ENCODE measurements at places on chromosomes 7 and 10.
A peak's percentile ranks its signal among the peaks of the same experiment; 100 is the strongest.

DNA sequence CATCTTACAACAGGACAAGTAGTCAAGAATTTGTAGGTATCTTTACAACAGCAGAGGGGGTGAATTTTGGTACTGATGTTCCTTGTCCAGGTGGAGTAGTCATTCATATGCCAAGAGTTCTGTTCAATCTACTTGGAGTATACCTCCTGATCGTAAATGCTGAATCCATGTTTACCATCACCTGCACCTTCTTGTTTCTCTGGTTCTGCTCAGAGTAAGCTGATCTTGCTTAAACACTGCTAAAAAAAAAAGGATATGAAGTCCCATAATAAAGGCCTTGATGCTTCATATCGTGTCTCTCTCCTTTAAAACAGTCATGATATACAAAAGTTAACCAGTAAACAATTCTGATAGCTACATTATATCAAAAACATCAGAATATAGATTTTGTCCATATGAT is 45.3 kb upstream of the FOXP2 start:
- DNase-seq: no peak

DNA sequence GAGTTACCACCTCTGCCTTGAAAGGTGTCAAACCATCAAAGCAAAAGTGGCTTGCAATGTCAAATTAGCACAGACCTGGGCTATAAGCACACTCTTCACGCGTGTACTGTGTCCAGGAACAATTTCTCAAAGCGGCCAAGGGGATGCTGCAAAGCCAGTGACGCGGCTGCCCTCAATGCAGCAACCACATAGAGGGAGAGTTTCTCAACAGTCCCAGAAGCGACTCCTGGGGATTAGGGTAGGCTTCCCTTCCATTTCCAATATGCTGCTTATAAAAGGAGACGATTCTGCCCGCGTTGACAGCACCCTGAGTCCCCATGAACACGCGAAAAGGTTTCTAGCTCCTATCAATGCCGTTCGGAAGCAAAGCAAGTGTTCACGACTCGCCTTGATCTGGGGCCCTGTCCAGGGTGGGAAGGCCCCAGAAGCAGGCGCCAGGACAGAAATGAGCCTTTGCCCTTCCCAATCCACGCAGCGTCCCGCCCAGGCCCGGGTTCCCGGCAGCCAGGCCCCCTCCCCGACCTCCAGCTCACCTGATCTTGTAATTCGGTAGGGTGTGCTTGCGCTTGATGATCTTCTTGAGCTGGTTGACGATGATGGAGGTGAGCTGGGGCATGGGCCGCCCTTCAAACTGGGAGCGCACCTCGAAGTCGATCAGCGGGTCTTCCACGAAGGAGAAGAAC is 1.3 kb downstream of the PDZD8 start:
- no peak for DNase-seq

GRCh38 chr10:27743877-27744801 is 1.5 kb downstream of the MKX start:
- no peak for DNase-seq

- no peak for DNase-seq
Observed at GRCh38 chr7:108404509-108405420, 51.5 kb downstream of the NRCAM start.

DNA sequence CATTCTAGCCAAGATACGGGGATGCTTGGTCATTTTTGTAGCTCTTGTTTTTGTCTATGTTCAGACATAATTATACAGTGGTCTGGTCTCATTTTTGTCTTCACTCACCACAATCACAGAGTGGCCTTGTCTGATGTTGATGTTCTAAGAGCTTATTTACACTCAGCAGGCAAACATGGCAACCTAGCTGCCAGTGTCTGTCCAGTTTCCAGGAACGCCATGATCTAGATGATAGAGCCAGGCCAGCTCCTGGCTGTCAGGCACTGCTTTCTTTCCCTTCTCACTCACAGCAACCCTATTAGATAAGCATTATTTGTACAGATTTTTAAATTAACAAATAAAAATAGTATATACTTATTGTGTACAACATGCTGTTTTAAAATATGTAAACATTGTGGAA is 98.6 kb upstream of the PHF14 start:
- DNase-seq: no peak

- DNase-seq: no peak
Observed at GRCh38 chr7:157299613-157300368, 37.0 kb upstream of the DNAJB6 start.

DNA sequence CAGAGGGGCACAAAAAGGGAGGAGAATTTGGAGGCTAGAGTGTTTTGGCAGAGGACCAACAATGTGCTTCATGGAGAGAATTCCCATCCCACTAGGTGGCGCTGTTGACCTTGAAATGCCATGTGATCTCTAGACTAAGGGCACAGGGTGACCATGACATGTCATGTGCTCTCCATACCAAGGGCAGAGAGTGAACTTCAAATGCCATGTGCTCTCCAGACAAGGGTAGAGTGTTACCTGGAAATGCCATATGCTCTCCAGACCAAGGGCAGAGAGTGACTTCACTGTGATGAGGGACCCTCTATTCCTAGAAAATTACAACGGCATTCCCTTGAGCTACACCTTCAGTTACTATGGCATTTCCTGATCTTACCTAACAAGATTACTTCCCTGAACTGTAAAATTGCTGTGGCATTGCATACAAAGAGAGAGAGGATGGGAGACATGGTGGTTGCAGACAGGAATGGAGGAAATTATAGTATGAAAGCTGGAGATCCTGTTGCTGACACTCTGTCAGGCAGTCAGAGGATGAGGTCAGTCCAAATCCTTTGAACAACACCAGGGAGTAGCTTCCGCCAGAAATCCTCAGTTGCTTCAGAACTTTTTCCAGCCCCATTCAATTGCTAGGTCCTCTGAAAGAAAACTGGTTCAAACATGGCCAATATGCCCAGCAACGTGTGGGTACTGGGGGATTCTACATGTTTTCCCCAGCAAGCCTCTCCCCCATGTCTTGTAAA is 60.9 kb upstream of the ACSM6 start:
- DNase-seq: peak; percentile 25

- DNase-seq: no peak
Observed at GRCh38 chr10:4246881-4247358, 461.9 kb upstream of the KLF6 start.

- no peak for DNase-seq
Observed at GRCh38 chr10:50210876-50211275, 40.4 kb downstream of the ASAH2 start.

Measured in stimulated activated CD8-positive, alpha-beta memory T cell treated with anti-CD3 and anti-CD28 coated beads, Interleukin-4, amount 100 ng/mL, for 4 hours (primary cell).